ENCODE measurements at places on chromosomes 13 and 19. TPM values are rescaled to one million over a fixed set of nuclear protein-coding genes. Genes with fewer than 3 reads are reported as not detected.

TMEM272 gene
- not detected for total RNA-seq

ZSCAN4 gene
- not detected for total RNA-seq

ZNF415 gene
- total RNA-seq = 3.3 TPM

ZNF578 gene
- 1.5 TPM for total RNA-seq

BCKDHA gene
- 10.4 TPM for total RNA-seq

DNA sequence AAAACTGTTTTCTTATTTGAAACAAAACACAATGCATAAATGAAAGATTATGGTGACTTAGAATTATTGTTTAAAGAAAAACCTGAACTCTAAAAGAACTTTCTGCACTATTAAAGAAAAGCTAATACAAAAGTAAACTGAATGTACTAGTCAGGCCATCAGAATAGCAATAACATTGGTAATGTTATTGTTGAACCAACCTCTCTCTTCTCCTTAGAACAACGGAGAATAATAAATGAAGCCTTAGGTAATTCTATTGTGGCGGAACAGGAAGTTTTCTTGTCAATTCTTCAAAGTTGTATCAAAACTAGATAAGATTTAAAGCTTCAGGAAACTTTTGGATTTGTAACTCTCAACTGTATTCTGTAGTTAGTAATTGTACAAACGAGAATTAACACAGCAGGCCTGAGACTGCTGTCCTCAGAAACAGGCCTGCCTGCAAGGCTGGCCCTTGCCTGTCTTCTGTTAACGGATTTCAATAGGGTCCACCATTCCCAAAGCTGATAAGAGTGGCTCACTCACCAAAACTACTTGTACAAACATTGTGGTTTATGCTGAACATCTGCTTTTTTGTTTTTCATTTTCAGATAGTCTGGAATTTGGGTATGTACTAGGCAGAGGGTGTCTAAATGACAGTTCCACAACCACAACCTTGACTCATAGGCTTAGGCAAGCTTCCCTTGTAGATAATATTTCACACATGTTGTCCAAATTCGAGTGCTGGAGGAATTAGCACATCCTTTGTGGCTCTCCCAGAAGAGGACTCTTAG, 825.8 kb downstream of the GPC5 start:
- no peaks in the 10 kb centered on the region for H3K27me3 ChIP-seq
- H3K4me3 ChIP-seq = no peak overlapping the region
- DNase-seq = no peak
- no peaks in the 10 kb centered on the region for H3K4me1 ChIP-seq
- peaks cover 4% of the 10 kb centered on the region for H3K36me3 ChIP-seq

DNA sequence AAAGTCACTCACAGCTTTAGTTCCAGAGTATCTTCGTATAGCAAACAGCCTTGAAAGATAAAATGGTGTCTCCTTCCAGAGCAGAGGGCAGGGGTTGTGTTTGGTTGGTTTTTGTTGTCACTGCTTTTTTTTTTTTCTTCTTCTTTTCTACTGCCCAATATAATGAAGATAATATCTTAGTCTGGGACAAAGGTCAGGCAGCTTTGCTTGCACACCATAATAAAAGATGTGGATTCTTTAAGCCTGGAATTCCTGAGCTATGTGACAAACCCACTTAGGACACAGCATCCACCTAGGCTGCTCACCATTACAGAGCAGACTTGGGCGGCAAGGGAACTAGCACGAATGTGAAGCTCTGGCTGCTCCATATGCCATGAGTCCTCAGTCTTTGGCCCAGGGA, 165.6 kb upstream of the MIR17HG start:
- no peaks in the 10 kb centered on the region for H3K4me1 ChIP-seq
- H3K4me3 ChIP-seq = no peak overlapping the region
- H3K36me3 ChIP-seq = no peaks in the 10 kb centered on the region
- DNase-seq = no peak
- no peak overlapping the region for H3K27ac ChIP-seq
- H3K27me3 ChIP-seq = no peaks in the 10 kb centered on the region

GRCh38 chr19:45354241-45354842, 13.8 kb downstream of the KLC3 start:
- no peaks in the 10 kb centered on the region for H3K4me1 ChIP-seq
- H3K27me3 ChIP-seq = peaks cover 2% of the 10 kb centered on the region
- no peak overlapping the region for H3K27ac ChIP-seq
- H3K4me3 ChIP-seq = no peak overlapping the region
- peaks cover 57% of the 10 kb centered on the region for H3K36me3 ChIP-seq

DNA sequence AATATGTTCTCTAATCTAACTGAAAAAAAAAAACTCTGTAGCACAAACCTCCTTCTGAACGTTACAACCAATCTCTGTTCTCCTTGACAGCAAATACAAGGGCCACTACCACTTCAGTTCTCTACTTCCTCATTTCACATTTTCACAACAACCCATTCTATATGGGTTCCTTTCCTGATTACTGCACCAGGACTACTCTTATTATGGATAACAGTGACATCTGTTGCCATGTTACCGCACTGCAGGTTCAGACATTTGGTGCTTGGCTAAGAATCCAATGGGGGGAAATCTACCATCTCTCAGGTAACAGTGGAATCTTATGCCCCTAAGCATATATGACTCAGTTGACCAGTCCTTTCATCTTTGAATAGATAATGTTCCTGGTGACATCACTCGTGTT, 11.6 kb upstream of the FPR3 start:
- H3K27me3 ChIP-seq = peaks cover 7% of the 10 kb centered on the region
- no peak for DNase-seq
- no peak overlapping the region for H3K4me3 ChIP-seq
- H3K4me1 ChIP-seq = peaks cover 16% of the 10 kb centered on the region
- H3K36me3 ChIP-seq = no peaks in the 10 kb centered on the region

DNA sequence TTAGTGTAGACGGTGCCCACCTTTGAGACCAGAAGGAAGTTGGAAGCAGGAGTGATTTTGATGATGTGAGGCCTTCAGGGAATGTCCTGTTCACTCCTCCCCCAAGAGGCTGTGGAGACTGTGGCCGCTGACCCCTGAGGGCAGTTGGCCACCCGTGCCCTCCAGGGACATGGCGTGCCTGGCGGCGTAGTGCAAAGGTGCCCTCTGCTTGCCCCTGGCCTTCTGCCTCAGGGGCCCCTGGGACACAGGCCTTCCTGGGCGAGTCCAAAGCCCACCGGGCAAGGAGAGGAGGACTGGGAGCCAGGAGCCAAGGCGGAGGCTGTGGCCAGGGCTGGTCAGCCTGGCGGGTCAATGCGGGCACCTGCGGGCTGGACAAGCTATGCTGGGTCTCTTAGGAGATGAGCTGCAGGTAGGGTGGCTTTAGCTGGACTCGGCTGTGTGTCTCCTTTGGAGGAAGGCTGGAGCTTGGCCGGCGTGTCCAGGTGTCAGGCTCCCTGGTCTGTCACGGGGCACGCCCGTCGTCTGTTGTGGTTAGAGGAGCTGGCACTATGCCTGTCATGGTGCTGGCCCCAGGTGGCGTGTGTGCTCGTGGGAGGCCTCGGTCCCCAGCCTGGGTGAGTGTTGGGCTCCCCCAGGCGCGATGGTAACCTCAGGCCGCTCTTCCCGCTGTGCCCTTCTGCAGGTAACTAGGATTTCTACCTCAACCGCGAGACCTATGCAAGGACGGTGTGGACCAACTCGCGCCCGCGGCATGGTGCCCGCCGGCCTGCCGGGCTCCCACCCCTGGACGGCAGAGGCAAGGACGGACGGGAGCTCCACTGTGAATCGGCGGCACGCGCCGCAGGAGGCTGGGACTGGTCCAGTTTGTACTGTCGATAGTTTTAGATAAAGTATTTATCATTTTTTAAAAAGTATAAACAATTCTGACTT, 6.8 kb downstream of the PLEKHJ1 start:
- peaks cover 15% of the 10 kb centered on the region for H3K36me3 ChIP-seq
- H3K4me1 ChIP-seq = peaks cover 5% of the 10 kb centered on the region
- DNase-seq = no peak
- H3K4me3 ChIP-seq = no peak overlapping the region
- H3K27ac ChIP-seq = no peak overlapping the region
- H3K27me3 ChIP-seq = peaks cover 11% of the 10 kb centered on the region

- no peaks in the 10 kb centered on the region for H3K36me3 ChIP-seq
- no peak overlapping the region for H3K4me3 ChIP-seq
- H3K4me1 ChIP-seq = no peaks in the 10 kb centered on the region
- no peak overlapping the region for H3K27ac ChIP-seq
- DNase-seq = no peak
Measured at GRCh38 chr13:79246578-79246949, 159.5 kb downstream of the RBM26 start.

DNA sequence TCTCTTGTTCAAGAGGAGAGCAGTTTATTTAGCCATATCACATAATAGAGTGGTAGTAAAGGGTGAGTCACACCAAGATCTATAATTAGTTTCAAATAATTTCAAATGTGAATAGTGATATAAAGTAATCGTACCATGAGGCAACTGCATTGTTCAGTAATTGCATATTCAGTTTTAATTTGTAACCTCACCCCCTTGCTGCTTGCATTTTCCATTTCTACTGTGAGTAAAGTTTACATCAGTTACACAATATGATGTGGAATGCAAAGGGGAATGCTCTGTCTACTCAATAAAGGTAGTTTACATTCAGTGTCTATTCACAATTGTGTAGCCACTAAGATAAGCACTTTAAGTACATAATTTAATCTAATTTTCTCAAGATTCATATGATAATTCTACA, 1695.7 kb upstream of the SPRY2 start:
- no peak overlapping the region for H3K4me3 ChIP-seq
- H3K27me3 ChIP-seq = no peaks in the 10 kb centered on the region
- no peak for DNase-seq
- H3K4me1 ChIP-seq = no peaks in the 10 kb centered on the region
- no peaks in the 10 kb centered on the region for H3K36me3 ChIP-seq
